Hepatocyte (in vitro differentiated cells): ENCODE measurements at places on chromosomes 4 and X. TPM values are rescaled to one million over a fixed set of nuclear protein-coding genes. Genes with fewer than 3 reads are reported as not detected.

The TMEM35A gene
- 2.5 and 2.9 TPM in 2 replicates for polyA plus RNA-seq

The HTATSF1 gene
- polyA plus RNA-seq: 36.6 and 37.3 TPM in 2 replicates

The TMSB15A gene
- polyA plus RNA-seq: 35.1 and 39.0 TPM in 2 replicates

The RAB28 gene
- polyA plus RNA-seq: 14.5 and 18.1 TPM in 2 replicates

The ZNF630 gene
- polyA plus RNA-seq: 0.53 and 1.5 TPM in 2 replicates

The AKAP14 gene
- not detected in 2 replicates for polyA plus RNA-seq

The CLIC2 gene
- 0.47 and 0.71 TPM in 2 replicates for polyA plus RNA-seq

The FGF5 gene
- polyA plus RNA-seq: 0.04 and 0.42 TPM in 2 replicates

The NLRP2B gene
- 0.06 TPM in 1 of 2 replicates, not detected in the other for polyA plus RNA-seq

The PCYT1B gene
- polyA plus RNA-seq: 5.8 and 7.8 TPM in 2 replicates

The SPANXB1 gene
- 1.9 and 4.5 TPM in 2 replicates for polyA plus RNA-seq

The FREM3 gene
- 0.64 TPM in 1 of 2 replicates, not detected in the other for polyA plus RNA-seq

The LDB2 gene
- 5.9 and 8.7 TPM in 2 replicates for polyA plus RNA-seq

The SSX3 gene
- polyA plus RNA-seq: not detected in 2 replicates

The PHKA2 gene
- 26.4 and 38.9 TPM in 2 replicates for polyA plus RNA-seq
